M059J (cell line): ENCODE measurements at places on chromosomes 4 and X. TPM values are rescaled to one million over a fixed set of nuclear protein-coding genes. Genes with fewer than 3 reads are reported as not detected.

- peak; percentile 54 for DNase-seq
Observed at GRCh38 chrX:151151665-151152267, 24.6 kb upstream of the GPR50 start.

- DNase-seq: peak; percentile 59
Observed at GRCh38 chr4:55758570-55758969, 61.0 kb upstream of the EXOC1L start.

DNA sequence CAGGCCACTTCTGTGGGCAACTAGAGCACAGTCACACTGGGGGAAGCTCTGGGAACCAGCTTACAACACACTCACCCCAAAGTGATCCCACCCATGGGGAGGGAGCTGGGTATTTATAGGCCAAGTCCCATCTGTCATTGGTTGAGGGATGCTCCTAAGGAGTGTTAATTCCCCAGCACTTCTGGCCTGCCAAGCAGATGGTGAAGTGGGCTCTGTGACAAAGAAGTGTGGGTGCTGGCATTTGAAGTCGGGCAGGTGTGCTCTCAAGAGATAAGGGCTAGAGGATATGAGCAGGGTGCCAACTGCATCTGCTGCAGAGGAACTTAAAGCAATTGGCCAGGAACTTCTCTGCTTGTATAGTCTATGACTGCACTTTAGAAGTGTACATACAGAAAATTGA lies 30.9 kb downstream of the PTCHD1 start:
- DNase-seq: no peak

PRRG3 gene
- total RNA-seq: not detected in 2 replicates

GRCh38 chrX:152814048-152814447 lies 16.5 kb downstream of the CETN2 start:
- DNase-seq: no peak

- DNase-seq: no peak
Observed at GRCh38 chr4:106851726-106852125, 184.4 kb downstream of the DKK2 start.

GRCh38 chr4:133154725-133155124 lies 5.6 kb downstream of the PCDH10 start:
- peak; percentile 40 for DNase-seq

DNA sequence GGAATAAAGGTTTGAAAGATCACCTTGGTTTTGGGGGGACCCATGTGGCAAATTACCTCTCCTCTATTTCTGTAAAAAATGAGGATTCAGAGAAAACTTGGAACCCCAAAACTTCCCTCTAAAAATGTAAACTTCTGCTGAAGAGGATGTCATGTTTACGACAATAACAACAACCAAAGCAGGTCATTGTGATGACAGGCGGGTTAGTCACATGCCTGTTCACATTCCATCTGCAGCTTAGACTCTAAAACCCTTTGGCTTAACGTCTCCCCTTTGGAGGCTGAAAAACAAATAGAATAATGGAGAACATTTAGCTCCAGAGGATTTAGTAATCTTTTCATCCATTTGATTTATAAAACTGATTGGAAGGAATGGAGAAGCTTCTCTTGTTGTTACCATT lies 75.0 kb upstream of the FAM9C start:
- DNase-seq: peak; percentile 76

DNA sequence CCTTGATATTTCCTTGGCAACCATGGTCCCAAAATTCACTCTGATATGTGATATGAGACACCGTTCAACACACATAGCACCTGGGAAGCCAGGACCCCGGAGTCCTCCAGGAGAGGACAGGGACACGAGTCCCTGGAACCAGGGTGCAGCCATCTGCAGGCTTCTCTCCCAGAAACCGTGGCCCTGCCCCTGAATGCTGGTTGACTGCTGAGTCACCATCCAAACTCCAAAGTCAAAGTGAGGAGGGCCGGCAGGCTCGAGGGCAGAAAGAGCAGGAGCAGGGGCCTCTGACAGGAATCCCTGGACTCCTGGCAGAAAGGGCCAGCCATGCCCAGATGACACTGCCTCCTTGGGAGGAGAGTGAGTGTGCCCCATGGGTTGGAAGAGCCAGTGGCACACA lies 6.9 kb upstream of the PNMA6A start:
- peak; percentile 29 for DNase-seq

- DNase-seq: no peak
Observed at GRCh38 chrX:97060020-97060419, 176.3 kb downstream of the RPA4 start.

CXCL9 gene
- not detected in 2 replicates for total RNA-seq

DNA sequence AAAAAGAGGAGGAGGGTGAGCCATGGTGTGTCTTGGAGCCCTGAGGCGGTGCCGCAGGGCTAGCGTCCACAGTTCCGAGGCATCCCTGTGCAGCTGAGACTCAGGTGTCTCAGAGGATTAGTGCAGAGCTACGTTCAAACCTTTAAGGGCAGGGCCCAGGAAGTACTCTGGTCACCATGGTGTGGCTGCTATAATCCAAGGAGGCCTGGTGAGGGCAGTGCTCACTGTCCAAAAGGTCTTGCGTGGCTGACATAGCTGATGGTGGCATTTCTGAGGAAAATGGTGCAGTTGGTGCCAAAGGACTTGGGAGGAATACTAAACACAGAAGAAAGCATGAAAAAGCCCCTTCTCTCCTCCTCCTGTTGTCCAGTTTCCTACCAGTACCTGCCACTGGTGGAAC lies 146.9 kb downstream of the DCHS2 start:
- no peak for DNase-seq

- DNase-seq: peak; percentile 78
Observed at GRCh38 chr4:185359767-185360446, 35.8 kb downstream of the LRP2BP start.

DNA sequence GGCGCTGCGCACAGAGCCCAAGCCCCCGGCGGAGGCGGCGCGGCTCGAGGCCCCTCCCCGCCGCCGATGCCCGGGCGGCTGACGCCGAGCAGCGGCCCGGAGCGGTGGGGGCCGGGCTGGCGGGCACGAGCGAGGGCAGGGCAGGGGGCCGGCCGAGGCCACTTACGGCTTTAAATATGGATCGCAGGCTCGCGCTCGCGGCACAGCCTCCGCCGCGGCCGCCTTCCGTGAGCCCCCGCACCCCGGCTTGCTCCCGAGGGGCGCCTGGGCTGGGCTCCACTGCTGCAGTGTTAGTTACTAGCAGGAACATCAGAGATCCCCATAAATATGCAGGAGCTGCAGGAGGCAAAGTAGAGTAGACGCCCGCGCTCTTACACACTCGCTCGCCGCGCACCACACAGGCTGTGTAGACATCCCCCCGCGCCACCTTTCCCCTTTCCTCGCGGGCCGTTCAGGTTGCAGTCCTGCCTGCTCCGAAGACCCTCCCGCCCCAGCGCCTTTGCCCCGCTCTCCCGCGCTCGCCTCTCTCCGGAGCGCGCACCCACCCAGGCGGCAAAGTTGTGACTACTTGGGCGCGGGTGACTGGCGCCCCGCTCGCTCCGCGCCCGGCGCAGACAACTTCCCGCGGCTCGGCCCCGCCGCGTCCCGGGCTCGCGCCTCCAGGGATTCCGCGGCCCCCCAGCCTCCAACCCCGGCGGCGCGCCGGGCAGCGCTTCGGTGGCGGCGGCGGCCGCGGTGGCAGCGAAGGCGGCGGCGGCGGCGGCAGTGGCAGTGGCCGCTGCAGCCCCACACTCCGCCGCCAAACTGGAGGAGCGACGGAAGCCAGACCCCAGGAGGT lies 152.0 kb upstream of the SLC4A4 start:
- peak; percentile 56 for DNase-seq

GRCh38 chrX:65772842-65773241 lies 105.4 kb downstream of the MSN start:
- DNase-seq: no peak

GRCh38 chr4:6362896-6363295 lies 93.2 kb downstream of the WFS1 start:
- DNase-seq: peak; percentile 26

TLR10 gene
- total RNA-seq: not detected in 2 replicates

- DNase-seq: peak; percentile 52
Observed at GRCh38 chr4:34417160-34417559, 1827.2 kb downstream of the ARAP2 start.

GRCh38 chr4:26171941-26172340 lies 148.9 kb upstream of the RBPJ start:
- peak; percentile 30 for DNase-seq

DNA sequence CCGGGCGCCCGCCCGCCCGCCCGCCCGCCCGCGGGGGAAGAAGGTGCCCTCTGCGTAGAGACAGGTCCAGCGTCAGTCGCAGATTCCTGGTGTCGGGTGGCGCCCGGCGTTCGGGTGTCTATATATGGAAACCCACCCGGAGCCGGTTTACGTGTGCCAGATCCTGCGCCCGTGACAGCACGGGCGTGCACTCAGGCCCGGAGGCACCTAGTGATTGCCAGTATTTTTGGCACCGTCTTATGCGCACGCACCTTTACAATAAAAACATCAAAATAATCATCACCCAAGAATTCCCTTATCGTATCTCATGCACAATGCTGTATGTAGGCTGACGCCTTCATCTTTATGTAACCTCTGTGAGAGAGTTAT lies 519 bp downstream of the SLC25A4 start:
- DNase-seq: peak; percentile 49

- peak; percentile 25 for DNase-seq
Observed at GRCh38 chr4:165208741-165209388, 1.5 kb downstream of the KLHL2 start.

GRCh38 chr4:17580969-17581368 lies 4.0 kb downstream of the LAP3 start:
- DNase-seq: peak; percentile 22

- DNase-seq: no peak
Observed at GRCh38 chr4:107935246-107935645, 3.9 kb downstream of the CYP2U1 start.

DNA sequence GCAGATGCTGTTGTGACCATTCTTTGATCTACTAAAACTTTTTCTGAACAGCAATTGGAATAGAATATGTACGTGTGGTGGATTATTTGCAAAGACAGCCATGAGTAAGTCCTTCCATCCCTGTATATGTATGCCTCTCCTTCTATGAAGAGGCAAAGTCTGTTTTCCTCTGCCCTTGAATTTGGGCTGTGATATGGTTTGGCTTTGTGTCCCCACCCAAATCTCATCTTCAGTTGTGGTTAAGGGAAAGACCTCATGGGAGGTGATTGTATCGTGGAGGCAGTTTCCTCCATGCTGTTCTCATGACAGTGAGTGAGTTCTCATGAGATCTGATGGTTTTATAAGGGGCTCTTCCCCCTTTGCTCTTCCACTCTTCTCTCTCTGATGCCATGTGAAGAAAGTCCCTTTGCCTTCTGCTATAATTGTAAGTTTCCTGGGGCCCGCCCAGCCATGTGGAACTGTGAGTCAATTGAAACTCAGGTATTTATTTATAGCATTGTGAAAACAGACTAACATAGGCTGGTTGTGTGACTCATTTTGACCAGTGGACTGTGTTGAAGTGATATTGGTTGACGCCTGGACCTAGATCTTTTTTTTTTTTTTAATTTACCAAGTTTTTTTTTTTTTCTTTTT lies 108.3 kb upstream of the CAMK2D start:
- peak; percentile 75 for DNase-seq

USP17L5 gene
- not detected in 2 replicates for total RNA-seq

GRIA3 gene
- 1.6 and 4.7 TPM in 2 replicates for total RNA-seq

CYBB gene
- total RNA-seq: 0.07 TPM in 1 of 2 replicates, not detected in the other

DNA sequence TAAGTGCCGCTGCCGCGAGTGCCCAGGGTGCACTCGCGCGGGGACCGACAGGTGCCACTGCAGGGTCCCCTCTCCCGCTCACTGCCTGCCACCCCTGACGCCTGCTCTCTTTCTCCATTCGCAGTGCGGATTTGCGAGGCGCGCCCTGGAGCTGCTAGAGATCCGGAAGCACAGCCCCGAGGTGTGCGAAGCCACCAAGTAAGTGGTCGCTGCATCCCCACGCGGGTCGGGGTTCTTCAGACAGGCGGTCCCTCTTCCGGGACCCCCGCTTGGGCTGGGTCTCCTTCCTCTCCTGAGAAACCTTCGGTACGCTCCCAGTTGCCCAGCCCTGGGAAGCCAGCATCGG lies 547 bp downstream of the GUCY1A1 start:
- no peak for DNase-seq

GRCh38 chr4:37687194-37687562 lies 1.0 kb upstream of the RELL1 start:
- peak; percentile 17 for DNase-seq

GRCh38 chrX:39335513-39336235 lies 534.4 kb downstream of the MID1IP1 start:
- DNase-seq: no peak

- peak; percentile 66 for DNase-seq
Observed at GRCh38 chr4:54898656-54899340, 226.6 kb downstream of the KDR start.

- no peak for DNase-seq
Observed at GRCh38 chr4:3781997-3782930, 16.1 kb downstream of the ADRA2C start.

DNA sequence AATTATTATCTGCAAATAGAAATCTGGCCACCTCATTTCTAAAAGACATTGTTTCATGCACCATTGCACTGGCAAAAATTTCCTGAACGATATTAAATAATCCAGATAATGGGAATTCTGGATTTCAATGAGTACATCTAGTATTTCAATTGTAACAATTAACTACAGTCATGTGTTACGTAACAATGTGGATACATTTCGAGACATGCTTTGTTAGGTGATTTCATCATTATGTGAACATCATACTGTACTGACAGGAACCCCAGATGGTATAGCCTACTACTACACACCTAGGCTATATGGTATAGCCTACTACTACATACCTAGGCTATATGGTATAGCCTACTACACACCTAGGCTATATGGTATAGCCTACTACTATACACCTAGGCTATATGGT lies 14.8 kb downstream of the LAMTOR3 start:
- DNase-seq: no peak

GLA gene
- total RNA-seq: 130 and 154 TPM in 2 replicates

- DNase-seq: peak; percentile 52
Observed at GRCh38 chrX:80876877-80877276, 67.2 kb upstream of the BRWD3 start.

MAML3 gene
- 1.6 and 2.3 TPM in 2 replicates for total RNA-seq

DNA sequence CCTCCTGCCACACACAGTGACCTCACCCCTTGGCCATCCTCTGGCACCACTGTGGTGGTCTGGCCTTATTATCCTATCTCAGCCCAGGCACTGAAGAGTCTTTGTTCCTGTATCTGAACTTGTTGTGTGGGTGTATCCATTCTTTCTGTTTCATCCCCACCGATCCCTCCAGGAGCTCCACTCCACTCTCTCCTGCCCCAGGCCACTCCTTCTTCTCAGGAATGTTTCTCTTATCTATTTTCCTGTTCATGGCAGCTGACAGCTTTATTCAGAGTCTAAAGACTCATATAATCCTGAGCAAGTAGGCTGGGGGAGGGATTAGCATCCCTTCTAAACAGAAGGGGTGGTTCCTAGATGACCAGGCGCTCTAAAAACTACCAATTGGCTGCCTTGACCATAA lies 150.0 kb downstream of the ANAPC10 start:
- DNase-seq: no peak

DNA sequence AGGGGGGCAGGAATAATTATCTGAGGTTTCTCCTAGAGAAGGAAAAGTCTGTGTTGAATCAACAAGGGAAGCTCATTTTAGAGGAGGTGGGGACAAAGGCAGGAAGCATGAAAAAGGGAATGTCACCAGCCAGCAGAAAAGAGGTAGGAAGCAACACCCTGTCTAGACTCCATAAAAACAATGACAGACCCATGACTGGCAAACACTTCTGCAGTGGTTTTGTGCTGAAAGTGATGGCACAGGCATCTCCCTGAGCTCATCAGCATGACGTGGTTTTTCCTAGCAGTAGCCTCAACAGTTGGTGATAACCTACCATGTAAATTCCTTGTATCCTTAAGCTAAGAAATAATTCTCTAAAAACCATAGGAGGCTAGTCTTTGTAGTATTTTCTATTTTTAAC lies 110.7 kb upstream of the GALNT7 start:
- DNase-seq: peak; percentile 60
